Esophagus mucosa (tissue), 1 donor: ENCODE measurements at places on chromosomes 2 and 18.

- ATAC-seq = no peak
Measured at GRCh38 chr2:142586693-142587580, 290.5 kb upstream of the KYNU start.

DNA sequence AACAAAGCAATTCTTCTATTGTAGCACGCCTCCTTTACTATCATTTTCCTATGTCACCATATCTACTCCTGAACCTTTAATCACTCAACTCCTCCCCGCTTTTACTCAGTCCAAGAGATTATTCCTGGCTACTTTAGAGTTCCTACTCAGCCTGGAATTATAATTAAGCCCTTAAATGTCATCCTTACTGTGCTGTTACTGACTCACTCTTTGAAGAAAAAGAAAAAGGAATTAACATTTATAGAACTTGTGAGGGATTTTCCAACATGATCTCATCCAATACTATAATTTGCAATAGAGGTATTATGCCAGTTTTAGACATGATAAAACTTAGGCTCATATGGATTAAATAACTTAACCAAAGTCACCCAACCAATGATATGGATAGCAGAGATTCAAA is 61.7 kb downstream of the CCDC88A start:
- peak; percentile 57 for ATAC-seq

DNA sequence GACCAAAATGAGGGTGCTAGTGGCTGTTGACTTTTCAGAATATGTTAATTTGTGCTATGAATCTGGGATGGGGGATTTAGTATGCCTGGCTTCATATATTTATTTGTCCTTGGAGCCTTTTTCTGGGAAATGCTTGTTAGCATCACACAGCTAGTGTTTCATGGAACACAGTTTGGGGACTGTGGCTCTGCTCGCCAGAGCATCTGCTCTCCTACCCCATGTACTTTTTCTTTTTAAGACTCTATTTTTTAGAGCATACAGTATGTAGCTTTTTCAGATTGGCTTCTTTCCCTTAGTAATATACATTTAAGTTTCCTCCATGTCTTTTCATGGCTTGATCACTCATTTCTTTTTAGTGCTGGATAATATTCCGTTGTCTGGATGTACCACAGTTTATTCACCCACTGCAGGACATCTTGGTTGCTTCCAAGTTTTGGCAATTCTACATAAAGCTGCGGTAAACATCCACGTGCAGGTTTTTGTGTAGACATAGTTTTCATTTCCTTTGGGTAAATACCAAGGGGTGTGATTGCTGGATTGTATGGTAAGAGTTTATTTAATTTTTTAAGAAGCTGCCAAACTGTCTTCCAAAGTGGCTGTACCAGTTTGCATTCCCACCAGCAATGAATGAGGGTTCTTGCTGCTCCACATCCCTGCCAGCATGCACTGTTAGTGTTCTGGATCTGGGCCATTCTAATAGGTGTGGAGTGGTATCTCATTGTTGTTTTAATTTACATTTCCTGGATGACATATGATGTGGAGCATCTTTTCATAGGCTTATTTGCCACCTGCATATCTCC is 44.1 kb downstream of the EFR3B start:
- no peak for ATAC-seq

GRCh38 chr18:64966667-64967066 is 784.1 kb upstream of the CDH7 start:
- ATAC-seq = no peak

DNA sequence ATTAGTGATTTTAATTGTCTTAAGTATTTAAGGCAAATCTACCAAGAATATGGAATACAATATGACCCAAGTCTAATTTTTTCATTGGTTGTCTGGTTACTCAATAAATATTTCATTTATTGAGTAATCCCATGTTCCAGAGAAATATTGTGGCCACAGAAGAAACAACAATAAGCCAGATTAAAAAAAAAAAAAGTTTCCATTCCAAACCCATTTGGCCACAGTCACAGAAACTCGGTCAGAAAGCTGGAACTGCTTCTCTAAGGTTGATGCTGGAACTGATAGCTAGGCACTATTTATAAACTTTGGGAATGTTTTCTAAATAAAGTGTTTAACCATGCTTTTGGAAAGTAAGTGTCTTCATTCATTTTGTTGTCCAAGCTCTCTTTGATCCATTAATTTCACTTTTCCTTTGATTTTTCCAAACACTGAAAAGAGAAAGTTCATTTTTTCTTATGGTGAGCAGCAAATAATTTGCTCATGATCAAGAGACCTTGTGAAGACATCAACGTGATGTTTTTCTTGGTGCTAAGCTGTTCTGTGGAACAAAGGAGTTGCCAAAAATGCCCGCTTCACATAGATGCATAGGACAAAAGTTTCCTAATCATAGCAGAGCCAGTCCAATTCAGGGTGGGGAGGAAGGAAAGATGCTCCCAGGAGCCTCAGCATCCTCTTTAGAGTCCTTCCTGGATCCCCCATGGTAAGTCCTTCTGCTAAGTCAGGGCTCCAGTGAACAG is 72.1 kb upstream of the CCBE1 start:
- ATAC-seq = no peak

- ATAC-seq = no peak
Measured at GRCh38 chr2:28640260-28640907, 111.2 kb upstream of the PPP1CB start.

GRCh38 chr2:43024515-43025011 is 201.8 kb downstream of the ZFP36L2 start:
- peak; percentile 61 for ATAC-seq

GRCh38 chr2:70949086-70949485 is 13.4 kb downstream of the ATP6V1B1 start:
- ATAC-seq = no peak

GRCh38 chr2:206728277-206729199 is 10.3 kb upstream of the DYTN start:
- peak; percentile 32 for ATAC-seq

DNA sequence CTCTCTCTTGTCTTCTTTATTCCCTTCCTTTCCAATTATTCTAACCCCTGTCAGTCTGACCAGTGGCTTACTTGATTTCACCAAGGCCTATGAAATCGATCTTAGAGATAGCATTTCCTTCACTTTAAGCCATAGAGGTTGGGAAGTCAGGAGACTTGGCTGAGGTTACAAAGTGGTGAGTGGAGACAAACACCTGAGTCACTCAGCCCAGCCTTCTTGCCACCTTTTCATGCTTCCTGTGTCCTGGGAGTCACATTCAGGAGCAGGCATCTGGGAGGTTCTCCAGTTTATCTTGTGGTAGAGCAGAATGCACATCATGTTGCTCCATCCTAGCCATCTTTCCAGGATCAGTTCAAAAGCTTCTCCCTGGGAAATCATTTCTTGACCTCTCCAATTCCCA is 59.1 kb downstream of the VSNL1 start:
- peak; percentile 61 for ATAC-seq

- no peak for ATAC-seq
Measured at GRCh38 chr18:21321711-21322110, 79.7 kb downstream of the GREB1L start.

DNA sequence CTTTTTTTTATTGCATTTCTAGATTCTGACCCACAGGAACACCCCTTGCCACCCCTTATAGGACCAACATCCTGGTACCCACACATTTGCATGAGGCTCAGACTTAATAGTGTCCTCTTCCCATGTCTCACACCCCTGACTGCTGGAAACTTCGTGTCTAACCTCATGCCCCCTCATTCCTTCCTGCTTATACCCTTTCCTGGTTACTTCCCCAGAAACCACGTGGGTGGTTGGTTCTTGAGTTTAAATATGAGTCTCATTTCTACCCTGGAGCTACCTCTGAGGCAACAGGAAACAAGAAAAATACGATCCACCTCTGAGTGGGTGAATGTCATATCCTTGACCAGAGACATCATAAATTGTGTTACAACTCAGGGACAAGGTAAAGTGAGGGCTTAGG is 1.6 kb downstream of the TNP1 start:
- no peak for ATAC-seq

DNA sequence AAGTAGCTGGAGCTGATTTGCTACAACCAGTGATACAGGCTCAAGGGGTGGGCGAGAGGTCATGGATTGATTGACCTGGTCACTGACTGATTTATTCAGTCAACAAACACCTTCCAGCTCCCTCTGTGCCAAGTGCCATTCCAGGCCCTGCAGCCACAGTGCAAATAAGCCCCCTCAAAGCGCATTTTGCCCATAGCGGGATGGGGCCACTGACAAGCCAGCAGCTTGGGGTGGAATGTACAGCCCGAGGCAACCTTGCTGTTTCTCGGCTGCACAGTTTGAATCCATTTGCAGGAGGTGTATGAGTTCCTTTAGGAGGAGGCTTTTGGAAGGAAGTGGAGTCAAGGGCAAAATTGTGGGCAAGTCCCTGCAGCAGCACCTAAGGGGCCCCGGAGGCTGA is 235.2 kb downstream of the TPGS2 start:
- no peak for ATAC-seq

GRCh38 chr2:239222312-239222660 is 178.5 kb downstream of the HDAC4 start:
- no peak for ATAC-seq

- no peak for ATAC-seq
Measured at GRCh38 chr2:113224647-113225236, 51.0 kb downstream of the PSD4 start.

DNA sequence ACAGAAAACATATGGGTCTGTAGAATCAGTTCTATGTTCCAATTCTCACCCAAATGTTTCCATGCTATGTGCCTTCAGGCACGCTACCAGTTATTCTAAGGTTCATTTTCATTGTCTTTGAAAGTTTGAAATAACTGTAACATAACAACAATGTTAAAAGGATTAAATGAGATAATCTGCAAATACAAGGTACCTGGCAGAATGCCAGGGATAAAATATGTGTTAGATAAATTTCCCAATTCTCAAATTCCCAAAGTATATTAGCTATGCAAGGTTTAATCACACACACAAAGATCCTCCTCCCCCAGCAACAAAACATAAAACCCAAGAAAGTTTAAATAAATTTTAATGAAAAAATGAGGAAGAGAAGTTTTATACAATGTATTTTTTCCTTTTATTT is 261.2 kb downstream of the LRP1B start:
- no peak for ATAC-seq

DNA sequence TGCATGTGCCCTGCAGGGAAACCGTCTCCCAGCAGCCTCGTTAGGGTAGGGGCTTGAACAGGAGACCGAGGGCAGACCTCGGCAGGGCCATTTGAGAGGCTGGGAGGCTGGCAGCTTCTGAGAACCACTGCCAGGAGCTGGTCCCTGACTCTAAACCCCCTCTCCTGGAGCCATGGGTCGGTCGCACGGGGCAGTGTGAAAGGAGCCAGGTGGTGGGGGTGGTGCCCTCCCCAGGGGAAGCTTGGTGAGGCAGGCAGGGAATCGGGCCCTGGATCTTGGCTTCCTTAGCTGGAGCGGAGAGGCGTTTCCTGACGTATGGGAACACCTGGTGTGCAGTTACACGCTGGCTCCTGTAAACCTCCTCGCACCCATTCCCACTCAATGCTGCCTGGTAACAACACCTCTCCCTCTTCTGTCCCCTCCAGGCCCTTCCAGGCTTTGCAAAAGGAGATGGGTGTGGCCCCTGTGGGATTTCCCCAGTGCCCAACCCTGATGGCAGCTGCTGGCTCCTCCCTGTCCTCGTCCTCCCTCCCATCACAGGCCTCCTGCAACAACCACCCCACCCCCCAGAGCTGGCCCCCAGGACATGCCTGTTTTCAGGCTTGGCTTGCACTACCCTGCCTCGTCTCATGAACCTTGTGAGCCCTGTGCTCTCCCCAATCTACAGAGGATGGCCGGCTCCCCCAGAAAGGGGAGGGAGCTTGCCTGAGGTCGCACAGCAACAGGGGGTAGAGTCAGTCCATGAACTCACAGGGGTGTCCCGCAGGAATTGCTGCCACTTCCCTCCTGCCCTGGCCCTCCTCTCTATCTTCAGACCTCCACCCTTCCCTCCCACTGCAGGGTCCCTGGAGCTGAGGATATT is 24.4 kb downstream of the ADRA2B start:
- peak; percentile 60 for ATAC-seq

DNA sequence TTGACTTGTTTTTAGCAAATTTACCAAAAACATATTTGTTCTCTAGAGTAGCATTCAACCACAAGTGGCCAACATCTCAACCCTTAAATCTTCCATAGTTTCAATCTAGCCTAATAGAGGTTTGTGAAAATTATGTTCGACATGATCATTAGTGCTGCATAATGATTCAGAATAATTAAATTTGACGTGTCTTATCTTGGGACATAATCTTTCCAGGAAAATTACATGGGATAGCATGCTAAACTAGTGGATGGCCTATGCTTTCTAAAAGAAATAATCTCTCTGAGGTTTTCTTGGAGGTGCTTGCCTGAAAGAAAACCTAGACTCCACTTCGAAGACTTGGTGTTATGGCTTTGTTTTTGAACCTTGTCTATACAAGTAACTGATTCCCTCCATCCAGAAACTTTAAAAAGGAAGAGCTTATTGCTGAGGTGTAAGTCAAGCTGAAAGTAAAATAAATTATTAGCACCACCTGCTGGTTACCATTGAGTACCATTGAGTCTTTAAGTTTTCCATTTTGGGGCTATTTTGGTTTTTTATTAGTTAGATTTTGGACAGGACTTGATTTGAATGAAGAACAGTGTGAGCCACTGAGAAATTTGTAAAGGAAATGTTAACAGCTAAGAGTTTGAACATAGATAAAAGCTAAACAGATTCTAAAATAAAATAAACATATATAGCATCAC is 32.7 kb downstream of the COX7A2L start:
- ATAC-seq = no peak
